CD4-positive, alpha-beta T cell treated with Interleukin-6 for 4 hours (primary cell): ENCODE measurements at places on chromosomes 7 and 10.

GRCh38 chr10:6164271-6165095 is 38.2 kb upstream of the PFKFB3 start:
- DNase-seq = no peak

DNA sequence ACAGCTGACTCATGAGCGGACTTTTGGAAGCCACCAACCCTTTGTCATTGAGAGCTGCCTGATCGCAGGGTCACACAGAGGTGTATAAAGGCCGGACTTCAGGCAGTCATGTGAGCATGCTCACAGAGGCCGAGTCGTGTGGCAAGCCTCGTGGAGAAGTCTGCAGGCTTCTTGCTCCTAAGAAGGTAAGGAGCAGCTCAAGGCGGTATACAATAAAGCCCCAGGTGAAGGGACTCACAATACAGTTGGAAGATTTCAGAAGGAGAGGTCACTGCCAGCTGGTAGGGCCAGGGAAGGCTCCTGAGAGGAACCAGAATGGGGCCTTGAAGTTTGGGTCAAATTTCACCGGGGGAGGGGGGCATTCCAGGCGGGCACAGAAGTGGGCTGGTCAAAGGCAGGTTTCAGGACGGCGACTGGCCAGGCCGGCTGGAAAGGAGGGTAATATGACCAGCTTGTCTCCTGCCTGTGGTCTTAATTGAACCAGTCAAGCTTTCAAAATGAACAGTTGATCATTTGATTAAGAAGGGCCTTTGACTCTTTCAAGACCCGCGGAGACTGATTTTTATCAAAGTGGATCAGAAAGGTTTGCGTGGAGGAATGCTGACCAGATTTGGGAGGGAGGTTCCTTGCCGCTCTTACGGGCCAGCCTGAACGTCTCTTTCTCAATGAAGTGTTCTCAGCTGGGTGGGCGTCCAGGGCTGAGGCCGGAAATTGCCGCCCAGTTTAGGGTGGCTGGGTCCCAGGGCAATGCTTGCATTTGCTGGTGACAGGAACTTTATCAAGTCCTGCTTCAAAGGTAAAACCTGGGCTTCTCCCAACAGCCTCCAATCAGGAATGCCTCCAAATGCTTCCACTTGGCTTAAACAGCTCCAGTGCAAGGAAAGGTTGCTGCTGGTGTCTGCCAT is 178.6 kb downstream of the EMX2 start:
- DNase-seq = no peak

- DNase-seq = no peak
These were observed 219.3 kb downstream of the GATA3 start for GRCh38 chr10:8273749-8274148.

GRCh38 chr7:45690762-45691150 is 116.6 kb downstream of the ADCY1 start:
- DNase-seq = no peak

GRCh38 chr7:127018889-127019288 is 233.9 kb downstream of the GRM8 start:
- no peak for DNase-seq

DNA sequence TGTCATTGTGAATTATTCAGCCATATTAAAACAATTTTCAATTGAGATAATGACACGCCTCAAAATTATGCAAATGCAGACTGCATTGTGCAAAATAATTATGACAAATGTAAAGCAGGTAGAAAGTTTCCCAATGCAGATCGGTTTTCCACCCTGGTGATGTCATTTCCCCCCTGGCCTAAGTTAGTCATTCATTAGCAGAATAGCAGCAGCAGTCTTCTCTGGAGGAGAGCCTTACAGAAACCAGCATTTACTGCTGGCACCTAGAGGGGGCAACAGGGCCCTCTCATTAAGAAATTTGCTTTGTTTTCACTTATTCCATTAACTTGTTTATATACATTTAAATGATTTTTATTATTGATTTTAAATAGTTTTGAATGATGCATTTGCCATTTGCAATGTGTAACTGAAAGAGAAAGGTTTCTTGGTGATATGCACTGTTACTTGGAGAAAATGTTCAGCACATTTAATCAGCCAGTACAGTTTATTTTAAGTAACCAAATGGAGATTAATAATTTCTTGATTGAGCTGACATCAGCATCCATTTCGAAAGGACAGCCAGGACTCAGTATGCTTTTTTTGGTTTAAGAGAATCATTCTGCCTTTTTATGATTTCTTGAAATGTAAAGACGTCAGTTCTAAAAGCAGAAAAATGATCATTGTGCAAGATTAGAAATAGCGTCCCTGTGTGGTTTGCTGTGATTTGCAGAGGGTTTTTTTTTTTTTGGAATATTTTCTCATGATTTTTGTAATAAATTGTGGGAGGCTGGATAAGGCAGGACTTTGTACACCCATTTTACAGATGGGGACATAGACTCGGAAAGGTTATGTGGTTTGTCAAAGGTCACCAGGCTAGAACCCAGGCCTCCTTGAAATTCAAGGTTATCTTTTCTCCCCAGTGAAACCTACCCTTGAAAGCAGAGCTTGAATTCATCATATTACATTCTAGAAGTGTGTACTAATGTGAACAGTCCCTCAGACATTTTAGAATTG is 3.5 kb downstream of the ARID5B start:
- peak; percentile 52 for DNase-seq

GRCh38 chr10:3782451-3783315 is 2.3 kb downstream of the KLF6 start:
- DNase-seq = peak; percentile 60

DNA sequence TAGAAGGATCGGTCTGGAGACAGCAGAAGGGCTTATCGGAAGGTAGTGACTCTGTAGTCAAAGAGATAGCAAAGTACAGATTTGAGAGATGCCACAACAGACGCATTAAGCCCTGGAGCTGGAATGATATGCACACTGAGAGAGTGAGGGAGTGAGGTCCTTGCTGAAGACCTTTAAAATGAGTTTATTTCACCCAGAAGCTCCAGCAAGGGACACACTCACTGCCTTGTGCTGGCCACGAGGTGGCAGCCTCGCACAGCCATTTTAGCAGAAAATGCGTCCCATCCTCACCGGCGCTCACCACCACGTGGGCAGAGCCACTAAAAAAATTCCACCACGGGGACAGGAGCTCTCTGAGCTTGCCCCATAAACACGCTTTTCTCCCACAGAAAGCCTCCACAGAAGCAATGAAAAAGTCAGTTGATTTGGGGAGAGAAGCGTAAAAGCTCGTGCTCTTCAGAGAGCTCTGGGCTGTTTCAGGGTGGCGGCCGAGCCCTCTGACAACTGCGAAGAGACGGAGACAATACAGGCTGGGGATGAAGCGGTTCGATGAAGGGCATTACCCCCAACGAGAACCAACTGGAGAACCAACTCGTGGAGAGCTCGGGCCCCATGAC is 163.0 kb upstream of the KLF14 start:
- peak; percentile 80 for DNase-seq

DNA sequence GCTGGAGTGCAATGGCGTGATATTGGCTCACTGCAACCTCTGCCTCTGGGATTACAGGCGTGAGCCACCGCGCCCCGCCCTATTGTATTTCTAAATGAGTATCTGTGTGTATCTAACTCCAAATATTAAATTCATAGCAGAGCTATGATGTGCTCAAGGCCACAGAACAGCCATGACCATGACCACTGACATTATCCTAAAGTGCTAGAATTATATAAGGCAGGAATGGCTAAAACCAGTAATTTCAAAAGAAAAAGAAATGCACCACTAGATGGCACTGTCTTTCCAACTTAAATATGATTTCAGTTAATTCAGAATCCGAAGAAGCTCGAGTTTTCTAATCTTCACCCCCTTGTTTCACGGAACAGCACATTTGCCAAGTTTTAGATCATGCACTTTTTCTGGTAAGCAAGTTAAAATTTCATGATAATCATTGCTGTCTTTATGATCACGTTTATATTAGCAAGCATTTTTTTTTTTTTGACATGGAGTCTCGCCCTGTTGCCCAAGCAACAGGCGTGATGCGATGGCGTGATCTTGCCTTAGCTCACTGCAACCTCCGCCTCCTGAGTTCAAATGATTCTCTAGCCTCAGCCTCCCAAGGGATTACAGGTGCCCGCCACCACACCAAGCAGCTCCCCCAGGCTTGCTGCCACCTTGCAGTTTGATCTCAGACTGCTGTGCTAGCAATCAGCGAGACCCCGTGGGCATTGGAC is 65.3 kb downstream of the OR13A1 start:
- no peak for DNase-seq

DNA sequence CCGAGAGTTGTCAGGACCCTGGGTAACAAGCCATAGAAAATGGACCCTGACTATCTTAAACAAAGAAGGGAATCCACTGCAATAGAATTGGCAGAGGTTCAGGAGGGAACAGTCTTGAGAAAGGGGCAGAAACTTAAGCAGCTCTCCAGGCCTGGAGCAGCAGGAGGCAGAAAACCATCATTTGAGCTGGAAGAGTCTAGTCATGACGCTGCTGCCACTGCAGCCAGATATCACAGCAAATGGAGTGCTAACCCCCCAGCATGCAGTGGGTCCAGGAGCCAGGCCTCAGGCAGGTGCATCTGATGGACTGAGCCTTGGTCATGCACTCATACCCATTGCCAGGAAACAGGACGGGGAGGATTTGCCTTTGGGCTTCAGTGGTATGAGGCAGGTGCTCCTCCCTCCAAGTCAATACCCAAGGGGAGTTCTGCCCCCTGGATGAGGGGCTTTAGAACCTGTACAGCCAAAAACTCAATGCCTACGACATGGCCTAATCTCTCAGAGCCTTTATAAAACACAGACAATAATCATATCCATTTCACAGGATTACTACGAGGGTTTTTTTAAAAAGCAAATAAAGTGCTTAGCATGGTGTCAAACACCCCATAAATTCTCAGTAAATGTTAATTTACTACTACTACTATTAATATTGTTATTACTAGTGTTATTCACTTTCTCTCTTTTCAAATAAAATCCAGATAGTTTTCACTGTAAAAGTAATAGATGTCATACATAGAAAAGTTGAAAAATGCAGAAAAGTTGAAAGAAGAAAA is 30.7 kb downstream of the DUSP5 start:
- DNase-seq = no peak

DNA sequence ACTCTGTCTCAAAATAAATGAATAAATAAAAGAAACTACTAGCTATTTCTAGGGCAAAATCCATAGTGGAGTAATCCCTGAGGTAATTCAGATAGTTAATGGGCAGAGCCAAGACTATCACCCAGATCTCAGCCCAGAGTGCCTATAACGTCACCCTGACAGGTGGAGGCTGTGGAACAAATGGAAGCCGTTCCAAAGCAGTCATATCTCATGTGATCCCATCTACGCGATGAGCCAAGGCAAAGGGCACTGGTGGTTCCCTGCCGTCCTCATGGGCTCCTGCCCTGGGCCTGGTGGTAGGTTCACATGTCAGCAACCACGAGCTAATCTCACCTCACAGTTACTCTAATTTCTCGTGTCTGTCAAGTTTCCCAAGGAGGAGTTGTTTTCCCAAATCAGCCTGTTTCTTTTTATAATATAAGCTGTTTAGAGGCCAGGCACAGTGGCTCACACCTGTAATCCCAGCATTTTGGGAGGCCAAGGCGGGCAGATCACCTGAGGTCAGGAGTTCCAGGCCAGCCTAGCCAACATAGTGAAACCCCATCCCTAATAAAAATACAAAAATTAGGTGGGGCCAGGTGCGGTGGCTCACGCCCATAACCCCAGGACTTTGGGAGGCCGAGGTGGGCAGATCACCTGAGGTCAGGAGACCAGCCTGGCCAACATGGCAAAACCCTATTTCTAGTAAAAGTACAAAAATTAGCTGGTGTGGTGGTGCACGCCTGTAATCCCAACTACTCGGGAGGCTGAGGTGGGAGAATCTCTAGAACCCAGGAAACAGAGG is 22.5 kb upstream of the ASCC1 start:
- DNase-seq = no peak

DNA sequence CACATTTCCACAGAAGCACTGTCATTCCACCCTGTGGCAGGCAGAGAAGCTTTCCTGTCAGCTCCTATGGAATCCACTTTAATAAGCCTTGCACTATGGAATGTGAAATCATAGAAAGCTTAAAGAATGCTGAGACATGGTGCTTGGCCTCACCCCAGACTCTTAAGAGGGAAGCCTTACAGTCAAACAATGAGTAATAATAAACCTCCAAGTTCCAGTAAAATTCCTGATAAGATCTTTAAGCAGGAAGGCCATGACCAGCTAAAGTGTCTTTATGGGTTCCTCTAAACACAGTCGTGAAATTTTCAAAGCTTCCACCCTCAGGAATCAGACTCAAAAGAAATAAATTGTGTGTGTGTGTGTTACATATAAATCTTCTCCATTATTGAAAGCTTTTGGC is 11.9 kb upstream of the TEX36 start:
- DNase-seq = no peak

GRCh38 chr10:124983321-124983720 is 41.4 kb downstream of the ZRANB1 start:
- no peak for DNase-seq

DNA sequence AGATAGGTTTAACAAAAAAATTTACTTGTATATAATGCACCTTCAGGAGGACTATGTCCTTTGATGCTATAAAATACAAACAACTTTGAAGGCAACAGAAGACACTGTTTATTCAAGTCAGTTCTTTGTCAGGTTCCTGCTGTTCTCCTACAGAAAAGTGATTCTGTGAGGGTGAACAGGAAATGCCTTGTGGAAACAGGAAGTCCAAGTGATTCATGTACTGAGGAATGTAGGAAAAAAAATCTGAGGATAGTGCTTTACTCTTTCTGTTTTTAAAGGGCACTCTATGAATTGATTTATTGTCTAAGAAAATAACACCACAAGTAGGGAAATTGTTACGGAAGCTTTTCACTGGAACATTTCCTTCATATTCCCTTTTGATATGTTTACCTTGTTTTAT is 171.9 kb downstream of the HDAC9 start:
- DNase-seq = no peak

GRCh38 chr10:86506062-86506461 is 15.5 kb downstream of the WAPL start:
- no peak for DNase-seq

DNA sequence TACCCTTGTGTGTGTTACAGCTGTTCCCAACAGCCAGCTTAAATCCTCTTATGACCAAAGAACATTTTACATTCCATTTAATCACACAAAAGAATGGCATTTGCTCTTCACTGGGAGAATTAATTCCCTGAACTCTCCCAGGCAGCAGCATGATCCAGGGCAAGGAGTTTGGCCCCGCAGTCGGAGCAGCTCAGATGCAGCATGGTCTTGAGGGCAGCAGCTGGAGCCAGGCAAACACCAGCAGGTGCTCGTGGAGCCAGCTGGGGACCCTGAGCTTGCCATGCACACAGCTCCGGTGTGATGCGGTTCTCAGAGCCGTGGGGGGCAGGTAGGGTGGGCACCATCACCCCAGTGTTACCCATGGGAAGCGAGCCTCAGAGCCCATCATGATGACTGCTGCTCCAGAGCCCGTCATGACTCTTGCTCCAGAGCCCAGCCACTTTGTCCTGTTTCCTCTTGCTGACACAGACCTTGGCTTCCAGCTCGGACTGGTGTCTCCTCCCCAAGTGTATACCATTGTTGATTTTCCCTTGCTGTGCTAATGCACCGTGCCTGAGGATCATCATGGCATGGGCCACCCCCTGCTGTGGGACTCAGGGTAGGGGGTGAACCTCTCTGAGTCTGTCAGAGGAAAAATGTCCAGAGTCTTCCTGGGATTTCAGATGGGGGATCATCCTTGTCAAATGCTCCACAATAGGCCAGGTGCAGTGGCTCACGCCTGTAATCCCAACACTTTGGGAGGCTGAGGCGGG is 75.8 kb downstream of the ZRANB1 start:
- no peak for DNase-seq
